ENCODE measurements at places on chromosomes 13 and 19. TPM values are rescaled to one million over a fixed set of nuclear protein-coding genes. Genes with fewer than 3 reads are reported as not detected.

GRCh38 chr13:75687150-75687763 lies 51.1 kb downstream of the LMO7 start:
- H3K4me1 ChIP-seq = no peaks in the 10 kb centered on the region
- no peaks in the 10 kb centered on the region for H3K36me3 ChIP-seq
- no peak for DNase-seq
- H3K27me3 ChIP-seq = no peaks in the 10 kb centered on the region
- no peak overlapping the region for H3K27ac ChIP-seq

DNA sequence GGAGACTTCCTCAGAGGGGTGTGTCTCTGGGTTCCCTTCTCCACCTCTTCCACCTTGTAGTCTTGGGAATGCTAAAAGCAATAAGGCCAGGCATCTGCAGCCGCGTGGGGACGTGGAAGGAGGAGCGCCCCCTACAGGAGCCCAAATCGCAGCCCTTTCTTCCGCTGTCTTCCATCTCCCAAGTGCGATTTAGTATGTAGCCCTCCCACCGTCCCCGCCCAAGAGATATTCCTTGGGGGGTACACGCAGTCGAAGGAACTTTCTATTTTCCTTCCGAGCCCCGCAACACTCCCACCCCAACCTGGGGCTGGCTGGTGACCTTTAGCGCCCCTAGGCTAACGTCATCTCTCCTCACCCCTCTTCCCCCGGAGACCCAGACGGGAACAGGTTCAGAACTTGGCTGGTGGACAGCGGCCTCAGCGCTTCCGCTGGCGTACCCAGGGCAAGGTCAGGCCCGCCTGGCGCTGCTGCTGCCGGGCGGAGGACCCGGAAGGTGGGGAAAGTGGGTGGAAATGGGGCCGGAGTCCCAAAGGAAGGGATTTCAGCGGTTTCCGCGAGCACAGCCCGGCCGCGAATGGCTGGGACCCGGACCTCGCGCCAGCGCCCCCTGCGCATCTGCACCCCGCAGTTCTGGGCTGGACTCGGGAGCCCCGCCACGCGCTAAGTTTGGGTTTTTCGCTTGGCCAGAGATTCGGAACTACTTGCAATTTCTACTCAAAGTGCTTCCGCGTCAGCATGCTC lies 2.1 kb upstream of the PCDH8 start:
- H3K27ac ChIP-seq = peak overlapping the region; percentile 17
- H3K4me1 ChIP-seq = peaks cover 3% of the 10 kb centered on the region
- H3K4me3 ChIP-seq = peak overlapping the region; percentile 42
- H3K36me3 ChIP-seq = no peaks in the 10 kb centered on the region
- DNase-seq = no peak
- H3K27me3 ChIP-seq = peaks cover 31% of the 10 kb centered on the region

DNA sequence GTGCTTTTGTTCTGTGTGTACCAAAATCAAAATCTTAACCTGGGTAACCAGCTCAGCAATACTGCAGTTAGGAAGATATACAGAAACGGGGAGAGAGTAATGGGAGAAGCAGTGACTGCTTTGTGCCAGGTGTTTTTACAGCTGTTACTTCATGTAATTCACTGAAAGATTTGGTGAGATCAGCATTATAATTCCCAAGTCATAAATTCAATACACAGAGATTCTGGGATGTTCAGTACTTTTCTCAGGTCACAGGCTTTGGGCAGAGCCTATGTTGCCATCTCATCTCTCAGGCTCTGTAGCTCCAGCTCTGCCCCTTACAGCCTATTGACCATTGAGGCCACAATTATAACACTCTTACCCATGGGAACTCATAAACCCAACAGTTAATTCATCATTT lies 138.5 kb downstream of the ZAR1L start:
- H3K4me1 ChIP-seq = no peaks in the 10 kb centered on the region
- no peaks in the 10 kb centered on the region for H3K27me3 ChIP-seq
- no peak overlapping the region for H3K27ac ChIP-seq
- no peak overlapping the region for H3K4me3 ChIP-seq
- DNase-seq = no peak
- no peaks in the 10 kb centered on the region for H3K36me3 ChIP-seq

DNA sequence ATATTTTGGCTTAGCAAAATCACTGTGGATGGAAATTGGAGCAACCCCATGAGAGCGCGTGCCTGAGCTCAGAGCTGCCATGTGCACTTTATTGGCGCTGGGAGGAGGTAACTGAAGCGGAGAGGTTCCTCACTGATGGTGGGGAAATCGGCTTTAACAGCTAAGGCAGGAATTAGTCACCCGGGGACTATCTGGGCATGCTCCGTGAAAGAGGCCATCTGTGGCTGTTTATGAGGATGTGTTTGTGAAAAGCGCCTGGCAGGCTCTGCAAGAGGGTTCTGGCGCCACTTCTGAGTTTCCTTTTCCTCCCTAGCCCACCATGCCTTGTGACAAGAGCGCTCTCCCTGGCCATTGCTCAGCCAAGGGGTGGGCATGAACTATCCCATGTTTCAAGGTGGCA lies 815.6 kb downstream of the UQCRFS1 start:
- H3K27ac ChIP-seq = no peak overlapping the region
- H3K4me3 ChIP-seq = no peak overlapping the region
- DNase-seq = no peak
- H3K36me3 ChIP-seq = no peaks in the 10 kb centered on the region
- no peaks in the 10 kb centered on the region for H3K27me3 ChIP-seq

DNA sequence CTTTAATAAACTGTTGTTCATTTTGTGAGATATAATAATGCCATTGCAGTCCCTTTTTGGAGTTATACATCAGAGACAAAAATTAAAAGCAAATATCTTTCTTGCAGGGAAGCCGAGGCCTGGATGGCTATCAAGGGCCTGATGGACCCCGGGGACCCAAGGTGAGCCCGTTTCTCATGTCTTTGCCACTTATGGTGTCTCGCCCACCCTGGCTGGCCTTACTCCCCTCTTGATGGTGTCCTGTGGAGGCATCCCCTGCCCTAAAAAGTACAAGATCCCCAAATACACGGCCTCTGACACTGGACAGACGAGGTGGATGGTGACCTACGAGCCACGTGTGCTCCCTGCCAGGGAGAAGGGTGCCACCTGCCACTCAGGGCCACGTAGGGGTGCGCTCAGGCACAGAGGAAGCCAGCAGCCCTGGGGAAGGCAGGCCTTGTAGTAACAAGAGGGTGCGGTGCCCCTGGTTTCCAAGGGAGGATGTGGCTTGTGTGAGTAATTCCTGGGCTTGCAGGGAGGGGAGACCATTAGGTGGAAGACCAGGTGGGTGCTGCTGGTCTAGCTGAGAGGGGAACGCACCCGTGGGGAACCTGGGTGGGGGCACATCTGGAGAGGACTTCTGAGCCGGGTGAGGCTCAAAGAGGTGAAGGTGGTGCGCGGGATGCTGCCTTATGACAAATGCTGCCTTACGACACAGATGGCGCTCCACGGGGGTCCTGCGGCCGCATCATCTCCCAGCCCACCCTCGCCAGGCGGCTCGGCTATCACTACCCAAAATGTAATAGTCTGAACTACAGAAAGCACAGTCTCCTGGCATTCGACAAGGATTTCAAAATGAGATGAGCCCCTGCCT lies 115.6 kb downstream of the RAB20 start:
- H3K27me3 ChIP-seq = no peaks in the 10 kb centered on the region
- no peak overlapping the region for H3K4me3 ChIP-seq
- no peaks in the 10 kb centered on the region for H3K4me1 ChIP-seq
- DNase-seq = no peak
- H3K36me3 ChIP-seq = no peaks in the 10 kb centered on the region

DNA sequence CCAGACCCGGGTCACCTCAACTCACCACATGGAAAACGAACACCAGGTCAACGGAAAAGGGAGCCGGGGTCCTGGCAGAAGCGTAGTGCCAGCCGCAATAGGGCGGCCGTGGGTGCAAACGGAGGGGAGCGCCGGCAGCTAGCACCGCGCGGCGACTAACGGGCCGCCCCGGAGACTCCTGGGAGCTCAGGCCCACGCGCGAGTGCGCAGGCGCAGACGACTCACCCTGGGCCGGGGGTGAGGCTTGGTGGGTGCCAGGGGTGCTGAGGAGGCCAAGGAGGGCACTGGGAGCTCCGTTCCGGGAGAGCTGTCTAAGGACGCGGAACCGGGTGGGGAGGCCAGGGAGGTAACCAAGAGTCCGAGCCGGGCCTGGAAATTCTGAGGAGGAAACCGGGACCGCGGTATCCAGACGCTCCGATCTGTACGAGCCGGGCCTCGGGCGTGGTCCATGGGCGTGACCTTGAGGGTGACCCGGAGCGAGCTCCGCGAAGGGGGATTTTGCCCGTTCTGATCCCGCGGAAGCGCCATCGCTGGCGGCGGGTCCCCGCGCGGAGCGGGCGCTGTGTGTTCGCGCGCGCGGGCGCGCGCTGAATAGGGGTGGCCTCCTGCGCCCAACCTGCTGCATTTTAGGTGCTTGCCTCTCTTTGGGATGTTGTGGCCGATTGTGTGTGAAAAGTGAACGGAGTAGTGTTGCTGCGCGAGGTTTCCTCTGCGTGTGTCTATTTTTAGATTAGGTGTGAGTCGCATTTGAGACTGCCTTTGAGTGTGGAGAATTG lies at the start of gene ZNF382:
ZNF382 (plus strand) TSS at position 213 of the 776 bp plus-strand sequence. CDS start 4,602 bp downstream, outside the sequence.
- peak within 1 kb of the TSS; percentile 54 for H3K4me3 ChIP-seq
- peak within 1 kb of the TSS; percentile 70 for H3K27ac ChIP-seq
- no peaks in the 10 kb centered on the region for H3K4me1 ChIP-seq
- peak; percentile 42 for DNase-seq
- H3K36me3 ChIP-seq = no peaks in the 10 kb centered on the region
- H3K27me3 ChIP-seq = no peaks in the 10 kb centered on the region

DNA sequence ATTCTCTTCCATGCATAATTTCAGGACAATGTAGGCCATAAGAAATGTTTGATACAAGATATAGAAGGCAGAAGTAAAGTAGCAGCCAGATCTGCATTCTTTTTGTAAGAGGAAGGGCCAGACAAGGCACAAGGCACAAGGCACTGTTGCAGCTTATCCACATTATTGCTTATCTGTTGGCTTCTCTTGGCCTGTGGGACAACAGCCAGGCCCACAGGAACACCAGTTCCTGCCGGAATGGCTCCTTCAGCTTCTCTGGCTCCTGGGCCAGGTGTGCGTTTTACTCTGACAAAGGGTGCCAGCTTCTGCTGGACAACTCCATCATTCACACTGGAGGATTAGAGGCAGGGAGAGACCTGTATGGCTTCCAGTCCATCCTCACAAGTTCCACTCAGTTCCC lies 29.2 kb downstream of the GPR180 start:
- no peak overlapping the region for H3K27ac ChIP-seq
- DNase-seq = no peak
- H3K4me1 ChIP-seq = no peaks in the 10 kb centered on the region
- no peaks in the 10 kb centered on the region for H3K27me3 ChIP-seq
- H3K36me3 ChIP-seq = no peaks in the 10 kb centered on the region

DNA sequence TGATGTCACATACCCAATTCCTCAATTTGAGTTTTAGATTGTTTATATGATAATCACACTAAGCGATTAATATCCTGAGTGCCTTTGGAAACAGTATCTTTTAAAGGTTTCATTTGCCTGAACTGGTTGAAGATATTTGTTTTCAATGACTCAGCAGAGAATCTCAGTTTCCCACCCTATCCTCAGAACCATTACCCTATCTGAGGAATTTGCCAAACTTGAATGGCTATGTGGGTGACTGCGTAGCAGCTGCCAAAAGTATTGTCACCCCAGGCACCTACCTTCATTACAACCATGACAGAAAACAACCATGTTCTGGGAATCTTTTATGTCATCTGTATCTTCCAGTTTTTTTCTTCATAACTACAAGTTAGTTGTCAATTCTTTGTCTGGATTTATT lies 440.1 kb upstream of the NBEA start:
- H3K36me3 ChIP-seq = no peaks in the 10 kb centered on the region
- H3K27me3 ChIP-seq = no peaks in the 10 kb centered on the region
- no peak overlapping the region for H3K27ac ChIP-seq

DNA sequence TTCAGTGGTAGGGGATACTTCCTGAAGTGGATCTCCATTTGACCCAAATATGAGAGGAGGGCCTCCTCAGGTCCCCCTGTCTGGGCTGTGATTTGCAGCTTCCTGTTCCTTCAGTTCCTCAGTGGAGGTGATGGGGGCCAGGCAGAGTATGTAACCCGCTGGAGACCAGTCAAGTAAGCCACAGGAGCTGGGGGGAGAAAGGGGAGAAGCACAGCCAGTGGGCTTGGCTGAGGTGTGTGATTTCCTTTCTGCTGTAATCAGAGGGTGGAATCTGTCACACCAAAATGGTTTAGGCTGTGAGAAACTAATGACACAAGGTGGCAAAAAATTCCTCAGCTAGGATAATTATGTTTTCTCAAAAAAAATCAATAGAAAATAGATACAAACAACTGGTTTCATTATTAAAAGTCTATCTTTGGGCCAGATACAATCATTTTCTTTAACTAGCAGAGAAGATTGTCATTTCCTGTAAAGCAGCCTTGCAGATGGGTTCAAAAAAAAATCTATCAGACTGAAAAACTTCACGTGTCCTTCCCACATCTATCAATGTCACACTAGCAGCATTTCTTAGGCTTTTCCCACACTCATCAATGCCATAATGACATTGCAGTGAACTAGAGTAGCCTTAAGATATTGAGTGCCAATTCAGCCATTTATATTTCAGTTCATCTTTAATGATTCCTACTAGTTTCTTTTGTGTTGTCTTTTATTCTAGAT lies 1660.3 kb downstream of the EFNB2 start:
- H3K27ac ChIP-seq = no peak overlapping the region
- no peaks in the 10 kb centered on the region for H3K27me3 ChIP-seq
- no peaks in the 10 kb centered on the region for H3K4me1 ChIP-seq
- no peak for DNase-seq
- no peaks in the 10 kb centered on the region for H3K36me3 ChIP-seq

GRCh38 chr19:23515551-23515950 lies 120.3 kb upstream of the ZNF91 start:
- no peaks in the 10 kb centered on the region for H3K4me1 ChIP-seq
- no peak overlapping the region for H3K4me3 ChIP-seq
- no peak for DNase-seq
- H3K27ac ChIP-seq = no peak overlapping the region
- no peaks in the 10 kb centered on the region for H3K27me3 ChIP-seq
- H3K36me3 ChIP-seq = no peaks in the 10 kb centered on the region

DNA sequence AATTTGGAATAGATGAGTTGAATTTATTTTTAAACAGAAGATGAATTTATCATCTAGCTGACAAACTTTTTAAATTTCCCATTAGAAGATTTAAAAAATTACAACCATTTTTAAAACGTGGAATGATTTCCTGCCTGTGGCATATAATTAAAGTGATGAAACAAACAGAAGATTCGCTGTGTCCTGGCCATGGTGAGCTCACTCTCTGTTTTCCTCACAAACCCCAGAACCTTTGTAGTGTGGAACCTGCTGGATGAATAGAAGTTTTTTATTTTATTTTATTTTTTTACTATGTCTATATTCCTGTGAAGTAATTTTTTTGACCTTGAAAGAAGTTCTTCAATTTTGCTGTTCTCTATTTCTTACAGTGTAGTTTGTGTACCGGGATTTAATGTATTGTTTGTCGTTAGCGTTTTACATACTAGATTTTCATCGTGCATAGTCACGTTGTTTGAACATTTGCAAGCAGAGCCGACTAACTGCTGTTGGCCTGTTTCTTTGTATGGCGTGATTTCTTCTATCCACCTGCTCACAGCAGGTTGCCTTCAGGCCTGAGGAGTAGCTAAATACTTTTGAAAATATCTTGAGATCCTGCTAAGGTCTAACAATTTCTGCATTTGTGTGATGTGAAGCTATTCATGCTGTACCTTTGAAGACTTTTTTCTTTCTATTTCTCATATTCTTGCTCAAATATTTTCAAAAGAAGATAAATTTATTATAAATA lies 149.2 kb downstream of the GGACT start:
- H3K4me1 ChIP-seq = no peaks in the 10 kb centered on the region
- no peak overlapping the region for H3K4me3 ChIP-seq
- H3K36me3 ChIP-seq = no peaks in the 10 kb centered on the region
- no peak overlapping the region for H3K27ac ChIP-seq
- DNase-seq = no peak
- H3K27me3 ChIP-seq = no peaks in the 10 kb centered on the region

CASP14 gene
- 0.51 TPM for total RNA-seq

ZNF580 gene
- total RNA-seq = 49.7 TPM

APOC4 gene
- total RNA-seq = not detected

KLK8 gene
- total RNA-seq = not detected
